Stimulated activated CD8-positive, alpha-beta memory T cell treated with anti-CD3 and anti-CD28 coated beads, Interleukin-7, amount 100 ng/mL, for 1 hour (primary cell): ENCODE measurements at places on chromosomes 4 and X.

GRCh38 chr4:40622913-40623312, 6.8 kb downstream of the RBM47 start:
- no peak for DNase-seq

DNA sequence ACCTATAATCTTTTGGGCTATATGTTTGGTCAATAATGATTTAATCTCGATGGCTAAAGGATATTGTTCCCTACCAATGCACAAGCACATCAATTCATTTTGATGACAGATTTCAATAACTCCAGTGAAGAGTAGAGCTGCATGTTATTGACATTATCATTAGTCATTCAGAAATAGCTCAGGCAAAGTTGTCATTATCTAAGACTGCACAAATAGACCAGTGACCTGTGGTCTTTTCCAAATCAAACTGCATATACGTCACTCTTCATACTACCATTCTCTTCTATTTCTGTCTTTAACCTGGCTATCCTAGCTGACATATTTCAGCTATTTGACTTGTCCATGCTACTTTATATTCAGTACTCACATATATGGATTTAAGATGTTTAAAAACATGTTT, 1050.8 kb downstream of the C4orf33 start:
- DNase-seq = no peak

DNA sequence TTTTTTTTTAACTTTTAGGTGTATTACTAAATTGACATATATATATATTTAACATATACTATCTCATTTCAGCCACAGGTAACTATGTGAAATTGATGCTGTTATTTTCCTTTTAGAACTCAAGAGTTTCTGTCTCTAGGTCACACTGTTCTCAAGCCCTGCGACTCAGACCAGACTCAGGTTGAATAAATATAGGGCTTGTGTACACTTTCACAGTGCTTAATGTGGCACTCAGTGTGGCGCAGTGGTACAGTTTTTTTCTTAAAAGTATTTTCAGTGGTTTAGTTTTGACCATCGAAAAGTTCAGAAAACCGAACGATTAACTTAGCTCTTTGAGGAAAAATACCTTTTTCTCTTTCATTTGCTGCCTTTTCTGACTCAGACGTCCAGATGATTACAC, 24.7 kb downstream of the PACRGL start:
- DNase-seq = no peak

GRCh38 chrX:102765809-102766208, 45.3 kb downstream of the GPRASP3 start:
- DNase-seq = no peak

DNA sequence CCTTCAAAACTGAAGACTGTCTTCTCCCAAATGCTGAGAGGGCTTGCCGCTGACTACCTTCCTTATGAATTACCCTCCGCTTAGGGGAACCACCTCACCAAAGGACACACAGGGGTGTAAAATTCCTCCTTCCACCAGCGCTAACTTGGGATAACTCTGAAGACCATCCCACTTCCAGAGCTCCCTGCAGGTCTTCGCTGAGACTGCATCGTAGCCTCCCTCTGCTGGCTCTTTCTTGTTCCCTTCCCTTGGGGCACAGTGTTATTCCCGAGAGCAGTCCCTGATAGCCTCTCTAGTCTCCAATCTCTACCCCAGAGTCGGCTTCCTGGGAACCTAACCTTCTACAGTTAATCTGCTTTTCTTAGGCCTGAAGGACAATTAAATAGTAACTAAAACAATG, 725.5 kb upstream of the ATOH1 start:
- DNase-seq = no peak

- no peak for DNase-seq
Measured at GRCh38 chrX:27890611-27891010, 82.8 kb downstream of the MAGEB10 start.

GRCh38 chr4:164606478-164606877, 147.5 kb upstream of the SMIM31 start:
- no peak for DNase-seq

DNA sequence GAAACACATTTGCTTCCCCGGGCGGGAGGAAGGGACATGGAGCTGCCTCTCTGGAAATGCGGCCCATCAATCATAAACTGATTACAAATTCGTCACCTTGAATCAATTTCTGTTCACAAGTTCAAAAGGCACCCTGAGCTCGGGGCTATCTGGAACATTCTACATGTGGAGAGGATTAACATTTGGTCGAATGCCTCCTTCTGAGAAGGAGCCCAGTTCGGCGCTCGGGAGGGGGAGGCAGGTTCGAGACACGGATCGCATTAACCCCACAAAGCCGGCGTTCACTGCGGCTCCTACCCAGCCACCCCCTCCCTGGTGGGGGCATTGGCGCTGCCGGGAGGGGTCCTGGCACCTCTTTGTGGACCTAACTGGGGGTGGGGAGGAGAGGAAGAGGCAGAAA, 108.0 kb downstream of the CPZ start:
- DNase-seq = no peak

GRCh38 chrX:154596290-154596929, 11.5 kb downstream of the CTAG1A start:
- no peak for DNase-seq

DNA sequence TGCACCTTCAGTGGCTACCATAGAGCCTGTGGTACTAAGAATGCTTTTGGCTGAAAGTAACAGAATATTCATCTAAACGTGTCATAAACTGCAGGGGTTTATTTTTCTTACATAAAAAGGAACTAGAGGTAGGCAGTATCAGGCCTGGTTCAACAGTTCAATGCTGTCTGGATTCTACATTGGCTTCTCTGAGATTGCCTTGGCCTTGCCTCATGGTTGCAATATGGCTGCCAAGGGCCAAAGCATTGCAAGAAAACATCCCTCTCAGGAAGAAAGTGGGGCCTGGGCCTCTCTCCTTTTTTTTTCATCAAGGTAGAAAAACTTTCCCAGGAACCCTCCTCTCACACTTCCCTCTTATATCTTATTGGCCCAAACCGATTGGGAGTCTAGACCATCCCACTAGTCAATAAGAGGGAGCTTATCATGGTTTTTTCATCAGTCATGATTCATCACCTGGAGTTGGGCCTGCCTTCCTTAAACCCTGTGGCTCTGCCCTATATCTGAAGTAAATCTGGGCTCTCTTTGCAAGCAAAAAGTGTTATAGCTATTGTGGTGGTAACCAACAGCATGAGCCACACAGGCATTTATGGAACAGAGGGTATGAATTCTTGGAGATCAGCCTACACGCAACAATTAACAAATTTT, 1.8 kb upstream of the DOCK11 start:
- DNase-seq = no peak

DNA sequence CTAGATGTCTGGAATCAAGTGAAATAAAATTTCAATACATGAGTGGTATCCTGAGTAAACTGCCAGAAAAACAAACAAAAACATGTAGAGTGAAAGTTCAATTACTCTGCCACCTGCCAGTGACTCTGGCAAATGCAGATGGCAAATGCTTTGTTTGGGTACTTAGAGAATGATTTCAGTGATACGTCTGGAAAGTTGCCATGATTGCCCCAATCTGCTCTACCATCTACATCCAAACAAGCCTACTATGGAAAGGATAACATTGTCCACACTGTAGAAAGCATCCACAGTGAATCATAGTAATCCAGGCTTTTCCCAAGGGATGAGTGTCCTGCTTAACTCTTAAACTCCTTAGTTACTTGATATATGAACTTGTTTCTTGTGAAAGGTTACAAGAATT, 3.4 kb downstream of the SPATA4 start:
- DNase-seq = no peak
